Activated CD4-positive, alpha-beta T cell treated with anti-CD3 and anti-CD28 coated beads, Interleukin-2, amount 50 U/mL, for 1 hour (primary cell): ENCODE measurements at places on chromosomes 5 and 9.
A peak's percentile ranks its signal among the peaks of the same experiment; 100 is the strongest.

DNA sequence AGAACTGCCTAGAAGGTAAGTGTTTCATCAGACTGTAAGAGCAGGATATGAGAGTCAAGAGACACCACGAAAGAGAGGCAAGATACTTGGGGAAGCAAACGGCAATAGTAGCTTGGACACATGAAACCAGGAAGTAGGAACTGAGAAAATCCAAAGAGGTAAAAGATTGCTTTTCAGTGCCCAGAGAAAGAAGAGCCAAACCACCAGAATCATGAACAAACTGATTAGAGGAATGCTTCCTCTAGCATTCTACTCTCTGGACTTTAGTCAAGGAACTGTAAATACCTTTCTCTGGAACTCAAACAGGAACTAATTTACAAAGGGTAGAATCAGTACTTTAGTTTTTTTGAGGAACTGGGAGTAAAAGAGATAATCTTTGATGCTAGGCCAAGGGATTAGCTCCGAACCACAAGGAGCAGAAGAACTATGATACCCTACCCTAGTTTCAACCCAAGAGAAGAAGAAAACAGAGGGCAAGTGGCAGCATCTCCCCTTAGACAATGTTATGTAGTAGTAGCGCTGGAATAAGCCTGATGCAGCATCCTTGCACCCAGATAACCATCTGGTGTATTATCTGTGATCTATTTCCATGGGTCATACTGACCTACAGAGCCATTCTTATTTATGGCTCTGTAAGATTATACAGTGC is 41.3 kb downstream of the EFCAB9 start:
- no peak for DNase-seq

- DNase-seq = no peak
Measured at GRCh38 chr5:163912046-163912445, 406.6 kb downstream of the MAT2B start.

GRCh38 chr5:151157426-151158286 is at the start of gene ANXA6:
TSS of gene ANXA6 (minus strand) at chr5:151157779. CDS start at chr5:151147901, 9,878 bp downstream.
- DNase-seq = peak; percentile 61

- no peak for DNase-seq
Measured at GRCh38 chr5:104947076-104947475, 1384.5 kb upstream of the NUDT12 start.

- DNase-seq = no peak
Measured at GRCh38 chr5:59757442-59757841, 136.1 kb downstream of the PDE4D start.

DNA sequence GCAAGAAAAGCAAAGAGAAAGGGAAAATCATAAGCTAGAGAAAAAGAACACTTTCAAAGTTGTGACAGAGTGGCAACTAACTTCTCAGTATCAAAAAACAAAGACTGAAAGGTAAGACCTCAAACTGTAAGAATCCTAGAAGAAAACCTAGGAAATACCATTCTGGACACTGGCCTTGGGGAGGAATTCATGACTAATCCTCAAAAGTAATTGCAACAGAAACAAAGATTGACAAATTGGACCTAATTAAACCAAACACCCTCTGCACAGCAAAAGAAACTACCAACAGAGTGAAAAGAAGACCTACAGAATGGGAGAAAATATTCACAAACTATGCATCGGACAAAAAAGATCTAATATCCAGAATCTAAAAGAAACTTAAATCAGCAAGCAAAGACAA is 79.1 kb downstream of the FEM1C start:
- no peak for DNase-seq

DNA sequence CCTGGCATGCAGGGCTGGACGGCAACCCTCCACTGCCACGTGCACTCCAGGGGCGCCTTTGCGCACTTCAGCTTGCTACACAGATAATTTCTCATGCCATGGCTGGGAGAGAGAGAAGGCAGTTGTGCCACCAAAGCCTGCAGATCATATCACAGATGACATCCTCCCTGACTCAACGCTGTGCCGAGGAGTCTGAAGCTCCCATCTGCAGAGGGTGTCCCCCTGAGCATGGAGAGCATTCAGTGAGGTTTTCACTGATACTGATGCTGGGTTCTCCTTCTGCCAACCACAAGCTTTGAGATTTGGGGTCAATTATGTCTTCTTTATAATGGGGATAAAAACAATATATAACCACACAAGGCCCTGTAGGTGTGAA is 607.4 kb upstream of the ADAMTS16 start:
- no peak for DNase-seq

DNA sequence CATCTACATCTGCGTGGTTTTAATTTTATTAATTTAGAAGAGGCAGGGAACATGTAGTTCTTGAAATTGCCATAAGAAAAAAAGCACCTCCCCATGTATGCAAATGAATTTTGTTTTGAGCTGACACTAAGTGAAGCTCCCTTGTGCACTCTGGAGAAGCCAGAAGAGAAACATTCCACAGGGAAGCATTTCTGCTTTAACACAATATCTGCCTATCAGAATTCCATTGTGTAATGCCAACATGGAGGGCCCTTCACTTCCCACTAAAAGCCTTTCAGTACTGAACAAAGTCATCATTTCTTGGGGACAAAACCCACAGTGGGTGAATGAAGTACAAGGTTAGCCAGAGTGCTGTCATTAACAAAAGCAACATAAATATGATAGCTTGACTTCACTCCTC is 59.7 kb downstream of the PRELID2 start:
- DNase-seq = no peak

GRCh38 chr5:68216245-68217046 is 890 bp downstream of the PIK3R1 start:
- DNase-seq = peak; percentile 53

GRCh38 chr5:73757416-73757815 is 131.4 kb downstream of the ARHGEF28 start:
- DNase-seq = no peak

DNA sequence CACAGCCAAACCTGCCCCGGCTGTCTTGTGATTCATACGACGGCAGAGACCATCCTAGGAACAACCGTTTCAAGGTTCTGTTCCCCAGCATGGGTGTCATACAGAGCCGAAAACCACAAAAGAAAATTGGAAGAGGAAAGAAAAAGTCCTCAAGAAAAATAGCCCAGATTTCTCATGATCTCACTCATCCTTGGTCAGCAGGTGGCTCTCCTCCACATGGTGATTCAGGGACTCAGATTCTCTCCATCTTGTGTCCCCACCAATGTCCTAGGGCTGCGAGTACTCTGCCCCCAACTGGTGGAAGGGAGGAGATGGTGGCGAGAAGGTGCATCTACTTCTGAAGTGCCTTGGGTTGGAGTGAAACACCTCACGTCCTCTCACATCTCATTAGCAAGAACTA is 25.6 kb downstream of the PDZD2 start:
- DNase-seq = no peak

DNA sequence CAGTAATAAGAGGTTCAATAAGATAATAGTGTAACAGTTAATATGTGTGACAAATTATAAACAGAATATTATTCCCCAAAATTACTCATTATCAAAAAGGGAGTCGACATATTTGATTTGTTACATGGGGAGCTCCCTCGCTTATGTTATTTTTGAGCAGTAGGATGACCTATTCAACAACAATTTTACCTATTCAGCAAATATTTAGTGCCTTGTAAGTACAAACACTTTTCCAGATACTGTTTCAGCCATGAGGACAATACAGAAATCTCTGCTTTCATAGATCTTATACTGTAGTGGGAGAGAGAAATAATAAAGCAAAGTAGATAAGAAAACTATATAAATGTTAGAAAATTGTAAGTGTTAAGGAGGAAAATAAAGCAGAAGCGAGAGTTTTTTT is 1342.8 kb upstream of the WWC1 start:
- no peak for DNase-seq

- no peak for DNase-seq
Measured at GRCh38 chr5:140821375-140822280, at the start of gene PCDHA5. TSS of gene PCDHA5 (plus strand) at chr5:140821613.

- no peak for DNase-seq
Measured at GRCh38 chr5:132024117-132024435, 12.6 kb upstream of the ACSL6 start.

GRCh38 chr9:95070549-95071021 is 246.9 kb downstream of the FANCC start:
- no peak for DNase-seq

DNA sequence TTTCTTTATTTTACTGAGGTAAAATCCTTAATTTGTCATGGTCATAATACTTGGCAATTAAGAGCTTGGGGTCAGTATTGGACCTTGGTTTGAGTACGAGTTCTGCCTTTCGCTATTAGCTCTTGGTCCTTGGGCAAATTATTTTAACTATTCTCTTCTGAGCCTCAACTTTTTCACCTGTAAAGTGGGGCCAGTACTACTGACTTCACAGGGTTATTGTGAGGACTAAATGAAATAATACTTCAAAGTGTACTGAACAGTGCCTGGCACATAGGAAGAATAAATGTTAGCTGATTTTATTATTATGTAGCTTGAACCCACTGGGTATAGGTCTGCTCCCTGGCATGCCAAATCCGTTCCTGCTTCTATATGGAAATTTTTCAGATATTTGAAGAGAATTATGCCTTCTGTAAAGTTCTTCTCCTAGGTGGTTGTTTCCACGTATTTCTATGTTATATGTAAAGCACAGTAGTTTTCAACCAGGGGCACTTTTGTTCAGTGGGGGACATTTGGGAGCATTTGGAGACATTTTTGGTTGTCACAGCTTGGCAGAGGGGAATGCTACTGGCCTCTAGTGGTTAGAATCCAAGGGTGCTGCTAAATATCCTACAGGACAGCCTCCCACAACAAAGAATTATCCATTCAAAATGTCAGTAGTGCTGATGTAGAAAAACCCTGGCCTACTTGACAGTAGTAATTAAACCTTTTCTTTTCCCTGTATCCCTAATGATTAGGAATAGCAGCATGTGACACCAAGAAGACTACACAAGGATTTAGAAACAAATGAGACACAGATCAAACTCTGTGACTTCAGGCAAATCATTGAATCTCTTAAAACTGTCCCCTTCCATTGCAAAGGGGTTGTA is 4.5 kb downstream of the RCL1 start:
- DNase-seq = no peak

- DNase-seq = no peak
Measured at GRCh38 chr9:89295400-89295799, 15.6 kb upstream of the CKS2 start.

GRCh38 chr5:139212906-139213305 is 14.7 kb upstream of the SIL1 start:
- no peak for DNase-seq
